Choroid plexus epithelial cell (primary cell): ENCODE measurements at places on chromosomes 2 and 18.

DNA sequence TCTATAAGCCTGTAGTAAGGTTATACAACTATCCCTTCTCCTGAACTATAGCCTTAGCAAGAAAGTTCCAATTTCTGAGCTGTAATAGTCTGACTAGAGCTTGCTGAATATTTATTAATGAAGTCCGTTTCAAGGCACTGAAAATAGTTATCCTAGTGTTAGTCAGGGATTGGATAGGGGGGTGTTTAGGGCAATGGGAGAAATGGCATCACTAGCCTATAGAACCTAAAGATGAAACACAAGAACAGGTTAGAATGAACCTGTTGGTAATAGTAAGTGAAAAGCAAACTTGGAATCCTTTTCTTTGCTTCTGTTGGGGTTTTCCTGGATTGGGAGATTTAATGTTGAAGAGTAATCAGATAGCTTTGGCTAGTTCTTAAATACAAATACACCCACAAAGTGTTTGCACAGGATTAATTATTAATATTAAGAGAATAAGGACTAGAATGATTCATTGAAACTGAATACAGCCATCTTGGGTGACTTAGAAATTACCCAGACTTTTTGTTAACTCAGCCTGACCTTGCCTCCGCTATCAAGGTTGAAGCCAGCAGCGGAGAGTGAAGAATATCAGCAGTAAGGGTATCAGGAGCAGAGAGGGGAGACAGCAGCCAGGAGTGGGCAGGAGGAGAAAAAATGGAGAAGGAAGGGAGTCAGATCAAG, 14.4 kb downstream of the CCNT2 start:
- DNase-seq, result no peak

GRCh38 chr2:191656391-191656790, 21.5 kb upstream of the NABP1 start:
- DNase-seq, result peak; percentile 88

GRCh38 chr2:182866461-182867406, at the start of gene FRZB:
Gene FRZB, minus strand, starts transcription at chr2:182866637. Its CDS starts 85 bp downstream, at chr2:182866552.
- peak; percentile 75 for DNase-seq

DNA sequence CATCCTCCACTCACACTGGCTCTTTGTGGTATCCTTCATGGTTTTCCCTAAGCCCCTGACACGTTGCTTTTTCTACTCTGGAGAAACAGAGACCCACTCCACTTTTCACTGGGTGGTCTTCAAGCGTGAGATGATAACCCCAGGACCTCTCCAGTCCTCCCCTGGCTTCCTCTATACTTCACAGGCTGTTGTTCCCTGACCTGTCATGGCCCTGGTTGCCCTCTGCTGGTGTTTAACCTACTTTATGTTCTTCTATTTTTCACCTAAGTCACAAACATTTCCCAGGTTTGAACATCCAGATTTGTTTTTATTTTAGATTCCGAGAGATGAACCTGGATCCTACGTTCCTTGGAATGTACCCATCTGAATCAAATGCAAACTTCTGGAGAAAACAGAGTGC, 84.5 kb downstream of the AOX1 start:
- DNase-seq, result no peak

- DNase-seq, result peak; percentile 40
Measured at GRCh38 chr2:233413559-233414272, 59.4 kb downstream of the DGKD start.

DNA sequence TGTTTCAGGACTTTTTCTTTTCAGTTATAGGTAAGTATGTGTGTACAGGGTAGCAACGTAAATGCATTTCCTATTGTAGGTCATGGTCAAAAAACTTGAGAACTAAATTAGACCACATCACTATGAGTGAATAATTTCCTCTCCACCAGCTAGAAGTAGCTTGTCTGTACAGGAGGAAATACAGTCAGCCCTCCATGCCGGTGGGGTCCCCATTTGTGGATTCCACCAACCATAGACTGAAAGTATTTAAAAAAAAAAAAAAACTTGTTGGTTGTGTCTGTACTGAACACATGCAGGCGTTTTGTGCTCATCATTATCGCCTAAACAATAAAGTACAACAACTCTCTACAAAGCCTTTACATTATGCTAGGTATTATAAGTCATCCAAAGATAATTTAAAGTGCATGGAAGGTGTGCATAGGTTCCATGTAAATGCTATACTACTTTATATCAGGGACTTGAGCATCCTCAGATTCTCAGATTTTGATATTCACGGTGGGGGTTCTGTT, 94.2 kb upstream of the NDUFV2 start:
- DNase-seq, result no peak

- peak; percentile 41 for DNase-seq
Measured at GRCh38 chr2:152453129-152453911, 118.3 kb downstream of the FMNL2 start.

DNA sequence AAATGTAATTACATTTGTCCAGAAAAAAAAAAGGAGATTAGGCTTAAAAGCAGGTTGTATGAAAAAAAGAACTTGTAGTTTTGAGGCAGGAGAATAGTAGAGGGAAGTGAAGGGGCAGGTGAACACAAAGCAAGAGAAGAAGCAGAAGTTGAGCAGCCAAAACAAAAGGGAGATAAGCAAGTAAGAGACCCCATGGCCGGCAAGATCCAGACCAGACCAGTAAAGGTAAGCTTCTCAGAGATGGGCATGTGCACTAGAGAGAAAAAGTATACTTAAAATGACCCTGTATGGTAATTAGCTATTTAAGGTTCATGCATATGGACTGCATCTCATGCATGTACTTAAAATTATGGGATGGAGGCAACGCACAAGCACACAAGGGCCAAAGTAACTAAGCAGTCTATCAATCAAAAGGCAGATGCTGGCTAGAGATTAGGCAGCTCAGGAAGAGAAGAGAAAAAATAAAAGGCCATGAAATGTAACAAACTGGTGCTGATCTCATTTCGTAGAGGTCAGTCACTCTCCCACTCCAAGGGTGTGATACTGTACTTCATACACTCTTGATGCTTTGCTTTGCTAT, 9.7 kb downstream of the SIGLEC15 start:
- DNase-seq, result no peak
